Effector memory CD4-positive, alpha-beta T cell (primary cell): ENCODE measurements at places on chromosomes 1 and 21.

DNA sequence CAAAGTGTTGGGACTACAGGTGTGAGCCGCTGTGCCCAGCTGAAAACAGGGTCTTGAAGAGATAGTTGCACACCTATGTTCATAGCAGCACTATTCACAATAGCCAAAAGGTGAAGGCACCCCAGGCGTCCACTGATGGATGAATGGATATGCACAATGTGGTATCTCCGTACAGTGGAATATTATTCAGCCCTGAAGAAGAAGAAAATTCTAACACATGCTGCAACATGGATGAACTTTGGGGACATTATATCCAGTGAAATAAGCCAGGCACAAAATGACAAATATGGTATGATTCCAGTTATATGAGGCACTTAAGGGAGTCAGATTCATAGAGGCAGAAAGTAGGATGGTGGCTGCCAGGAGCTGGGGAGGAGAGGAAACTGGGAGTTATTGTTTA is 137.6 kb upstream of the WNT4 start:
- DNase-seq: no peak

- DNase-seq: no peak
These were observed 206.9 kb upstream of the FMN2 start for GRCh38 chr1:239884796-239885195.

- DNase-seq: no peak
These were observed 20.0 kb downstream of the ADAMTS5 start for GRCh38 chr21:26946744-26947446.

DNA sequence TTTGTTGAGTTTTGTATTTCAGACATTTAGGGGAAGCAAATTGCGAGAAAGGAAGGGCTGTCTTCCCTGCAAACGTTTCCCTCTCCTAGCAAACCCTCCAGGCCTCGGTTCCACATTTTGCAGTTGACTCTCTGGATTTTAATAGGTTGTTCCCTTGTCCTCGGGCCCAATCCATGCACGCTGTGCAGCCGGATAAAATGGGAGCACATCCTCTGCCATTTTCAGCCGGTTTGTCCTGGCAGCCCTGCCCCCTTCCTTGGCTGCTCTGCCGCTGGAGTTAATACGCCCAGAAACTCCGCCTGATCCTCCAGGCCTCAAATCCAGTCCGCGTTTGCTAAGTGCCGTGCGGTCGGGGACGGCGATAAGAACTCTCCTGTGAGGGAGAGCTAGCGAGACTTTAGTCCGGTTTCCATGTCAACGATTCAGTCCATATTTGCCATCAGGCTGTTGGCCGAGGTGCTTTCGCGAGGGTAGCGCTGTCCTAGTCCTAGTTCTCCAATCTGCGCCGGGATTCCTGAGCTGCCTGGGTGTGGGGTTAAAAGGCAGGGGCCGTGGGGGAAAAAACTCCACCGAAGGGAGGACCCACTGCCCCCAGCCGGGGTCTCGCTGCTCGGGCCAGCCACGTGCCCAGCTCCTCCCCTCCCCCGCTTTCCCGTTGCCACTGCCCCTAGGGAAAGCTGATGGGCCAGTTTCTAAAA is 2.9 kb upstream of the ARID1A start:
- DNase-seq: peak; percentile 85

GRCh38 chr1:58293388-58293787 is 253.1 kb downstream of the OMA1 start:
- DNase-seq: no peak

DNA sequence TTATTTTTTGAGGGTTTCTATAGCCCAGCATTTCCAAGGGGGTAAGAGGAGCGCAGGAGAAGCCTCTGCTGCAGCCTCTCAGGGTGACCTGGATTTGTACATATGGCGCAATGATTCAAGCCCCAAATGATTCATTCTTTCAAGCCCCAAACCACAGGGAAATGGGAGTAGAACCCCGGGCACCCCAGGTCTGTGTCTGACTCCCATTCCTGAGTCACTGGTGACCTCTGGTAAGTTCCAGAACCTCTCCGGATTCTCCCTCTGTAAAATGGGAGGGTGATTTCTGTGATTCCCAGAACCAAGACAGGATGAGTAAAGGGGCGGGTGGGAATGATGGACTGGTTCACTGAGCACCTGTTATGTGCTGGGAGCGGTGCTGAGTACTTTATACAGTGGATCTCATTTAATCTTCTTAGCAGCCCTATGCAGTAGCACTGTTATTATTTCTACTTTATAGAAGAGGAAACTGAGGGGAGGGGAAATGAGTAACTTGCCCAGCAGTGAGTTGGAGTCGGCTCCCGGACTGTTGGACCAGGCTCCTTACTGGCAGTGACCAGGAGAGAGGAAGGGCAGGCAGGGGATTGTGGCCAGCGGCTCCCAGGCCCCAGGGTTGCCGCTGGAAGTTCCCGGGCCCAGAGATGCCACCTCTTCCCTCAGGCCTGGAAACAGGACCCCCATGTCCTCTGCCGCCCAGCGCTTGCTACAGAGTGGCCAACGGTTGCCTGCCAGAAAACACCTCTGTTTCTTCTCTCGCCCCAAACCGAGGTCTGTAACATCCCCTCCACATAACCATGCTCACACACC is 20.3 kb upstream of the SLC26A9 start:
- no peak for DNase-seq

GRCh38 chr1:175269151-175269550 is 76.6 kb upstream of the KIAA0040 start:
- DNase-seq: no peak

DNA sequence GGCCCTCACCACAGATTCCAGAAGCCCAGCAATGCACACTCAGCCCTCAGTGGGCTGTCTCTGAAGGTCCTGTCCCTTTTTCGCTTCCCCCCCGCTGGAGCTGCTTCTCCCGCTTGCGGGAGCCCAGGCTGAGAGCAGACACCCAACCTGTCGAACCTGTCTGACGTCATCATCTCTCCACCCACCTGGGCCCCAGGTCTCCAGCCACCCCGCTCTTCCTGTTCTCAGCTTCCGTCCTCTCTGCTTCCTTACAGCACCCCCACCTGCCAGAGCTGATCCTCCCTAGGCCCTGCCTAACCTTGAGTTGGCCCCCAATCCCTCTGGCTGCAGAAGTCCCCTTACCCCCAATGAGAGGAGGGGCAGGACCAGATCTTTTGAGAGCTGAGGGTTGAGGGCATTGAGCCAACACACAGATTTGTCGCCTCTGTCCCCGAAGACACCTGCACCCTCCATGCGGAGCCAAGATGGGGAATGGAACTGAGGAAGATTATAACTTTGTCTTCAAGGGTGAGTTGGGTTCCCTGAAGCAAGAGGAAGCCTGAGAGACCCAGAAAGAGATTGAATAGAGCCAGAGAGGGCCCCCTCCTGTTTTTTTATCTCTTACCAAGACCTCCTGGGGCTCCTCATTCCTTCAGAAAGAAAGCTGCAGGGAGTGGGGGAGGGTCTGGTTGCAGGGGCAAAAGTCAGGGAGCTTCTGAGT is at the start of gene RAB25:
Gene RAB25 (plus strand): TSS at position 224 of the 700 bp plus-strand sequence. CDS start 241 bp downstream, at position 465.
- DNase-seq: no peak

DNA sequence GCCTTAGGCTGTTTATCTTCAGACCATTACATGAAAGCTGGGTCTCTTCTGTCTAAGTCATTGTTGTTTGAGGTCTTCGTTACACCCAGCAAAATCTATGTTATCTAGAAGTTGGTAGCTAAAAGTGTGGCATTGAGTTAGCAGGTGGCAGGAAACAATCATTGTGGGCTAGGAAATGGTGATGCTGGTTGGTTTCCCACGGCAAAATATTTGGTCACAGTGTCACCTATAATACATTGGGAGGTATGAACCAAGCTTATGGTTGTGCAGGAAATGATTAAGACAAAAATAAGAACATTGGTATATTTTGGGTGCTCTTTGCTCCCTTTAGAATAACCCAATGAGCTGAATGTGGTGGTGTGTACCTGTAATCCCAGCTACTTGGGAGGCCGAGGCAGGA is 169.7 kb downstream of the TRIM33 start:
- peak; percentile 57 for DNase-seq

- DNase-seq: no peak
These were observed 52.5 kb upstream of the AJAP1 start for GRCh38 chr1:4601941-4602340.

DNA sequence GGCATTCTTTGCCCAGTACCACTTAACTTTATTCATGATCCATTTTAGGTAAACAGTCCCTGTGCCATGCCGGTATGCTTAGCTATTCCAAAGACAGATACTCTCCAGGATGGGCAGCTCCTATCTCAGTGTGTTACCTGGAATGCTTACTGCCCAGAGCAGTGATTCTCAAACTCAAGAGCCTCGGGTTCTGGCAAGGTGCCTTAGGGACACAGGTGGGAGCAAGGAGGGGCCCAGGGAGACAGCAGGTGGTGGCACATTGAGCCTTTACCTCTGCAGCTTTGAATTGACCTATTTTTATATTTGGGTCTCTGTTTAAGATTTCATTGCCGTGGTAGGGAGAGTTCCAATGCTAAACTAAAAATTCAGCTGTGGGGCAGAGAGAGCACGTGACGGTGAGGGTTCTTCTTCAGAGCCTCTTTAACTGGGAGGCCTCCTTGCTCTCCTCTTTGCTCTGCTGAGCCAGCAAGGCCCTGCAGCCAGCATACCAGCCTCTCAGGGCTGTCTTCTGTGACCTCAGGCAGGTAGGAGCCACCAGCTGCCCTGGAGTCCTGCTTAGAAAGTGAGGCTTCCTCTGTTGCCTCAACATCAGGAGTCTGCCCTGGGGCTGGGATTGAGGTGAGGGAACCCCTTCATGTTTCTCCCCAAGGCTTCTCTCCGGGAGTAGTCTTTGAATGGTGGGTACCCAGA is 20.2 kb downstream of the PHGDH start:
- DNase-seq: no peak

DNA sequence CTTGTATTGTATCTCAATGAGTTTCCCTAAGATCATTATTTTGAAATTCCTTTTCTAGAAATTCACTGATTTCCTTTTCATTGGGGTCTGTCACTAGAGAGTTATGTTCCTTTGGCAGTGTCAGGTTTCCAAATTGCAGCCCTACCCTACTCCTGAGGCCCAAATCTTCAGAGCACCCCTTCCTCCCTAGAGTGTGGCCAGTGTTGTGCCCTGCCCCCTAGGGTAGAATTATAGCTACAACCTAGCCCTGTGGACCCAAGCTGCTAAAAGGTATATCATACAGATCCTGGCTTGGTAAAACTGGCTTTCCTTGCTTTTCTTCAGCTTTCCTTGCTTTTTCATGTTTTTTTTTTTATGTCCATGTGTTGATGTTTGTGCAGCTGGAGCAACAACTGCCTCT is 60.7 kb downstream of the DIPK1A start:
- no peak for DNase-seq

DNA sequence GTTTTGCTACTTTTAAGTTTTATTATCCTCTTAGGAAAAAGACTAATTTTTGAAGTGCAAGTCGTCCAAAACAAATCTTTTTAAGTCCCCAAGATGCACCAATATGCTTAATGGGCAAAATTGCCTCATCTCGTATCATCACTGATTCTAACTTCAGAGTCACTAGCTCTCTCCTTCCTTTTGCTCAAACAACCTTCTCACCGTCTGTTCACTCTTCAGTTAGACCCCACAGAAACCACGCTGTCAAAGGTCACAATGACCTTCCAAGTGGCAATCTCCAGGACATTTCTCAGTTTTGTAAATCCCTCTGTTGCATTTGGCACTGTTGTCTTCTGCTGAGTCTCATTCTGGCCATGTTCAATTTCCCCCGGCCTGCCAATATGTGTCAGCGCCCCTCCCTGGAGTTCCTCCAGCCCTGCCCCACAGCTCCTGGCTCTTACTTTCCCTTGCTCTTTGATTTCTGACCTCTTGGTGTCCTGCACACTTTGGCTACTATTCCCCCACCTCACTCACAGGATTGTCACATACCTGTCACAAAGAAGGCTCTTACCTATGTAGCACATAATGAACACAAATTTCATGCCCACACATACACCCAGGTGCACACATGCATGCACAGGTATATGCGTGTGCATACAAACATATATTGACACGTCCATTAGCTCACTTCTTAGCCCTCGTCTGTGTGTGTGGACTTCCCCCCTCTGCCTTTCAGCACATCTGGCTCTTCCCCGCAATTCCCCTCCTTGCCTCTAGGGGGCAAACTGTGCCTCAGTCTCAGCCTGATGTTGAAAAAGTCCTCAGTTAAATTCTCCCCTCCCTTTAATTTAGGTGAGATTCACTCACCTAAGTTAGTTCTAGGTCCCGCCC is 354.0 kb upstream of the DUSP10 start:
- peak; percentile 20 for DNase-seq
